ENCODE measurements at places on chromosomes 1 and 21. TPM values are rescaled to one million over a fixed set of nuclear protein-coding genes. Genes with fewer than 3 reads are reported as not detected.

The SLC5A3 gene
- total RNA-seq, result 7.9 TPM

The LRRC7 gene
- not detected for total RNA-seq

The HMGCL gene
- total RNA-seq, result 8.8 TPM

The CFHR5 gene
- not detected for total RNA-seq

The NR1I3 gene
- total RNA-seq, result not detected

The LCE1B gene
- not detected for total RNA-seq

The VCAM1 gene
- 0.03 TPM for total RNA-seq

The PIGR gene
- total RNA-seq, result not detected

The SH2D5 gene
- total RNA-seq, result 10.7 TPM

The CRP gene
- not detected for total RNA-seq

The ROR1 gene
- 5.5 TPM for total RNA-seq

The CD1B gene
- 0.13 TPM for total RNA-seq

DNA sequence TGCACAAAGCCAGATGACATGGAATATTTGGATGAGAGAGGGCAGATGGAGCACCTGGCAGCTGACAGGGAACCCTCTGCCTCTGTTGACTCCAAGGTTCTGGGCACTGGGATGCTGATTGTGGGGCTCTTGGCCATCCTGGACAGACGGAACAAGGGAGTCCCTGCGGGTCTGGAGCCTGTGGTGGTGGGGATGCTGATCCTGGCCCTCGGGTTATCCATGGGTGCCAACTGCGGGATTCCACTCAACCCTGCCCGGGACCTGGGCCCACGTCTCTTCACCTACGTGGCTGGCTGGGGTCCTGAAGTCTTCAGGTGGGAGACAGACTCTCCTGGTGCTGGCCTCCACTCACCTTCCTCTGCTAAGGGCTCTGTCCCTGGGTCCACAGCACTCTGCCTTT is 1.8 kb upstream of the ATP8B2 start:
- DNase-seq, result no peak

DNA sequence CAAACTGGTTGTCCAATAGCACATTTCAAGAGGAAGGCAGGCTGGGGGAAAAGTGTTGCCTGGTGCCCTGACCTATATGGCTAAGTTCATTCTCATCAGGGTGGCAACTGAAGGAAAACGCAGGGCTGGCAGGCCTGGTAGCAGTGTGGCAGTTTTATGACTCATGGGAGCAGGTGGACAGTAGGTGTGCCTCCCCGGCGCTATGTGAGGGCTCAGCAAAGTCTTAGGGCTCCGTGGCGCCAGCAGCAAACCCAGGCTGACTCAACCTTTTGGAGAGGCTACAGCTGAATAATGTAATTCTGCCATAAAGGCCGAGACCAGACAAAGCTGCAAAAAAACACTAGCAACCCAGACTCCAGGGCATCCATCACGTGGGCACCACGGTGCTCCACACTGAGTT is 23.6 kb downstream of the GADD45A start:
- no peak for DNase-seq

DNA sequence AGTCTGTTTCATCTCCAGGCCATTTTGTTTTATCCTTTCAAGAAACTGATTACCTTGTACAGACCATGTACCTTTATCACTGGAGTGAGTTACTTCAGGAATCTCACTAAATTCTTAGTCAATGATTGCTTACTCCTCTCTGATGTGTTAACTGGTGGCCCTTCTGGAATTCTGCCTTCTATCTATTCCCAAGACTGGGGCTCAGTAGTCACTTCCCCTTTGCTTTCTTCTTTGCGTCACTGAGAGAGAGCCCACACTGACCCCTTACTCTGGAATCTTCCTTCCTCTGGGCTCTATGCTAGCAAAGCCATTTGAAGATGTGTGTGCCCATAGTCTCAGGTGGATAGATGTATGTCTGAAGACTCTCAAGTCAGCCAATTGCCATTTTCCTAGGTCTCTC is 34.6 kb downstream of the XCL2 start:
- no peak for DNase-seq

DNA sequence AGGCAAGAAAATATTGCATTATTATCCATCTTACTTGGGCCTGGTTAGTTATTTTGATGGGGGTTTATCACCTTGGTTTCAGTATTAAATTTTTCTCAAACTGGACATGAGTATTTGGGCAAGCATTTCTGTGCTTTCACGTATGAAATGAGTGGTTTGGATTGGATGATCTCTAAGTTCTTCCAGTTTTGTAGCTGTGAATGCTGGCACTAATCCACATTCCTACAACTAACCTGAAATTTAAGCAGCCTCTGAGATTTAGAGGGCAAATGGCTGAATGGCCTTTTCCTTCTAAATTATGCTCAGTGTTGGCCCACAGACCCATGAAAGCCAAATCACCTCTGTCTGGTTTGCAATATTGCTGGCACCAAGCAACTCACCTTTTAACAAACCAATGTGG is 475.0 kb upstream of the B3GALT2 start:
- no peak for DNase-seq

DNA sequence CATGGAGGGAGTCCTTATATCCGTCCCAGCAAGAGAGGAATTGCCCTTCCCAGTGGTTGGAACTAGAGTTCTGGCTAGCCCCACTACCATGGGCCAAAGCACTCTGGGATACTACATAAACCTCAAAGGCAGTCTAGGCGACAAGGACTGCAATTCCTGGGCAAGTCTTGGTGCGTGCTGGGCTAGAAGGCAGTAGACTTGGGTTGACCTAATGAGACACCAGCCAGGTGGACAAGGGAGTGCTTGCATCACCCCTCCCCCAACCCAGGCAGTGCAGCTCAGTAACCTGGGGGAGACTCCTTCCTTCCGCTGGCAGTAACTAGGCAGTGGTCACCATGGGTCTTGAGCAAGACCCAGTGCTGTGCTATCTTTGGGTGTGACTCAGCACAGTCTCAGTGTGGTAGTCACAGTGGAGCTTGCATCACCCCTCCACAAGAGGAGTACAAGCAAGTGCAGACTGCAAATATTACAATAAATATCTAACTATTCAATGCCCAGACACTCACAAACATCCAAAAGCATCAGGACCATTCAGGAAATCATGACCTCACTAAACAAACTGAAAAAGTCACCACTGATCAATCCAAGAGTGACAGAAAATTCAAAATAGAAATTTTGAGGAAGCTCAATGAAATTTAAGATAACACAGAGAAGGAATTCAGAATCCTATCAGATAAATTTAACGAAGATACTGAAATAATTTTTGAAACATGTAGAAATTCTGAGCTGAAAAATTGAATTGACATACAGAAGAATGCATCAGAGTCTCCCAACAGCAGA is 84.7 kb upstream of the LYPLAL1 start:
- DNase-seq, result no peak

GRCh38 chr1:188986745-188987417 is 1490.8 kb downstream of the BRINP3 start:
- DNase-seq, result peak; percentile 82

DNA sequence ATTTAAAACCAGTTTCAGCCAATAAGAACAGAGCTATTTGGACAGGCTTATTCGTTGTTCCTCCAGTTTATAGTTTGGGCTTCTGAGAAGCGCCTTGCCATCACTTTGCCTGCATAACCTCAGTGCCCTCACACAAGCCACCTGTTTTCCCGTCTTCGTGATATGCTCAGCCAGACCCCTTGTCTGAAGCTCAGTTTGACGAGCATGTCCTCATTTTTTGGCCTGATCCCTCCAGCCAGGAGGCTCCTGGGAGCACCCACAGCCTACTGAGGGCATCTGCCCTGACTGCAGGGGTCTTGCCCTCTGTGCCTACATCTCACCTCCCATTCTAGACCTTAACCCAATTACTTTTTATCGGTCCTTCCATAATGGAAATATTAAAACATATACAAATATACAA is 95.3 kb downstream of the ADARB1 start:
- DNase-seq, result no peak

- DNase-seq, result no peak
Measured at GRCh38 chr1:160040476-160040875, 8.7 kb upstream of the PIGM start.

DNA sequence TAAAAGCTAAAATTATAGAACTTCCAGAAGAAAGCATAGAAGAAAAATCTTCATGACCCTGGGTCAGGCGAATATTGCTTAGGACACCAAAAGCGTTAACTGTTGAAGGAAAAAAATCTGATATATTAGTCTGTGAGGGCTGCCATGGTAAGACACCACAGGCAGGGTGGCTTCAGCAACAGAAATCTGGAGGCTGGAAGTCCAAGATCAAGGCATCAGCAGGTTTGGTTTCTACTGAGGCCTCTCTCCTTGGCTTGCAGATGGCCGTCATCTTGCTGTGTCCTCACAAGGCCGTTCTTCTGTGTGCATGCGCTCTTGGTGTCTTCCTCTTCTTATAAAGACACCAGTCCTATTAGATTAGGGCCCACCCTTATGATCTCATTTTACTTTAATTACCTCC is 14.5 kb downstream of the IFNLR1 start:
- no peak for DNase-seq

- DNase-seq, result no peak
Measured at GRCh38 chr21:39737376-39738000, 7.5 kb upstream of the IGSF5 start.

DNA sequence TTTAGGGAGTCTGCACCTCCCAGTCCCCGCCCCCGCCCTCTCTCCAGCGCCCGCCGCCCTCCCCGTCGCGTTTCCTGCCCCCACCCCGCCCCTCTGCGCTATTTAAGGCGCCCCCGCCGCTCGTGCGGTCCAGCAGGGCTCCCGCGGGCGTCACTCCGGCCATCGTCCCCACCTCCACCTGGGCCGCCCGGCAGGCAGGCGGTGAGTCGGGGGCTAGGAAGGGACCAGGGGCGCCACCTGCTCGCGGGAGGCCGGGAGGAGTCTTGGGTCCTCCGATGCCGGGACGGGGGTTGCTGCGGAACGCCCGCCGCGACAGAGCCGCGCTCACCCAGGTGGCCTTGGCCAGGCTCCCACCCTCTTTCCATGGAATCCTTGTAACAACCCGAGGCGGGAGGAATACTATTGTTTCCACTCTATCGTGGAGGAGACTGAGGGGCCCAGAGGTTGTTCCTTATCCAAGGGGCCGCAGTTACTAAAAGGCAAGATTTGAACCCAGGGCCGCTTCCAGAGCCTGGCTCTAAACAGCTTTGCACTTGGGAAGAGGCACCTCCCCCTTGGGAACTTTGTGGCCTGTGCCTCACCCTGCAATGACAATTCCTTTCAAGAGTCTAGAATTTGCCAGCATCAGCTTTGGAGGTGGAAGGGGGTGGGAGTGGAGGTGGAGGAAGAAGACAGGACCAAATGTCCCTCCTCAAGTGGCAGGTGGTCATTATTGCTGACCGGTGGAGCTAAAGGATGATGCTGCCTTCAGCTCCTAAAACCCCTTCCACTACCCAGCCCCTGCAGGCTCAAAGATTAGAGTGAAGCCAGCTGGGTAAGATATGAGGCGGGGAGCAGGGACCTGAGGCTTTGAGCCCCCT is at the start of gene GJA4:
Gene GJA4, plus strand, starts transcription at position 132 of the 860 bp plus-strand sequence. CDS start 1,215 bp downstream, outside the sequence.
- no peak for DNase-seq

GRCh38 chr1:161350671-161351070 is 17.0 kb downstream of the CFAP126 start:
- DNase-seq, result no peak

- DNase-seq, result no peak
Measured at GRCh38 chr1:176111835-176112234, 95.3 kb downstream of the COP1 start.

DNA sequence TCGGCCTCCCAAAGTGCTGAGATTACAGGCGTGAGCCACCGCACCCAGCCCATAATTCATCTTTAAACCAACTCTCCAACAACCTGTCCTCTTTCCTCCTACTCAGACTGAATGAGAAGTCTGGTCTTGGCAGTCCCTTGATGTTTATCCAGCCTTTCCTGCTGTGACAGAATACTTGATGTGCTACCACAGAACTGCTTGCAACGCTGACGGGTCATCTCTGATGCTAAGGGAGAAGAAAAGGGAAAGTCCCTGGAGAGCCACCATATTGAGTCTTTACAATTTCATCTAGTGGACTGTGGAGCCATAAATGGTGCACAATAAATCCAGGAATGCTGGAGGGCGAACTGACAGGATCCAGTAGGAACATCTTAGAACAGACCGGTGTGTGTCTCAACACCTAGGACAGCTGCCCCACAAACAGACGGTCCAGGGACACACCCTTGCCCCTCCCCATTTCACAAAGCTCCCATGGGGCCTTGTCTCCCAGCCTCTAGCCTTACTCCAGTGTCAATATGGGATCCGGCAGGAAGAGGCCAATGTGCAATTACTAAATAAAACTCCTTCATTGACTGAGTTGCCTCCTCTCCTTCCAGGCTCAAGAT is 30.7 kb downstream of the JAK1 start:
- no peak for DNase-seq

- peak; percentile 83 for DNase-seq
Measured at GRCh38 chr1:92934395-92935378, 26.6 kb downstream of the DIPK1A start.

DNA sequence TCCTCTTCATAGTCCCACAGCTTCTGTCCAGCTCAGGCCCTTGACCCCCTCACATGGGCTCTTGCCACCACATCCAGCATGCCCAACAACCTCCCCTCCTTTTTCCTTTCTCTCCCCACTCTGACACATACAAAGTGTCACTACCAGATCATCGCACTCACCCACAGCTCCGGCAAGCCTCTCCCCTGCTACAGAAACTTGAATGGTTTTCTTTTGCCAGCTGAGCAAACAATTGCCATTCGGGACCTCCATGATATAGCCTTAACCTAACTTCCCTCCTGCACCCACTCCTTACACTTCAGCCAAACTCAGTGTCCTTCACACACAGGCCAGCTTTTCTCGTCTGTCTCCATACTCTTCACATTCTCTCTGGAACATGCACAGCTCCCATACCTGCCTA is 43.3 kb downstream of the MAB21L3 start:
- DNase-seq, result no peak

GRCh38 chr1:116754198-116754977 is at the start of gene CD2:
CD2 (plus strand) TSS chr1:116754430; CDS start chr1:116754493, 63 bp downstream.
- no peak for DNase-seq

DNA sequence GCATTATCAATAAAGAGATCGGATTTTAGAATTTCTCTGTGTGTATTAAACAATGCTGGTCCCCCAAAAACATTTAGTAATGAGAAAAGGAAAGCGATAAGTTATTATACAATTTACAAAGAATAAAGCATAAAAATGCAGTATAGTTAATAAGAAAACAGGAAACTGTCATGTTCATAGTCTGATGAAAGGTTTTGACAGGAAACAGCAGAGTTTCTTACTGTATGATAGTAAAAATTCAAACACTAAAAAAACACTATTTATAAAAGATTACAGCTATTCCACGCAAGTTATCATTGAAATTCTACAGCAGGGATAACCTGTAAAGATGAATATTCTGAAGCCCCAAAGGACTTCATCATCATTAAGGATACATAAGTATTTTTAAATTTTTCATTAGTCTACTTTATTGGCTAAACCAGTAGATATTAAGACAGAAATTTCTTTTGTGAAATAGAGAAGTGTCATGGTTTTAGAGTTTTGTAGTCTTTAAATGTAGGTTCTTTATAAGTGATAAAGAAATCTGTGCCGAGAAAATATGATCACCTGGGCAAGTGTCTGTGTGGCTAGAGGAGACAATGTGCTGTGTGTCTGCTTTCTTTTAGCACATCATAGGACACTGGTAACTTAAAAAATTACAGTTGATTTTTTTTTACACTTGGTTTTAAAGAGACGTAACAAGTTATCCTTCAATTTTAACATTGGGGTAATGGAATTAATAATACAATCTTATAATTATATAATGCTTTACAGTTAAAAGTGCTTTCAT is 49.7 kb upstream of the GFI1 start:
- DNase-seq, result no peak

Data from SJCRH30 (cell line).